ENCODE measurements at places on chromosomes 6 and 20.

- DNase-seq: no peak
Observed at GRCh38 chr6:114432400-114432799, 89.6 kb upstream of the HS3ST5 start.

DNA sequence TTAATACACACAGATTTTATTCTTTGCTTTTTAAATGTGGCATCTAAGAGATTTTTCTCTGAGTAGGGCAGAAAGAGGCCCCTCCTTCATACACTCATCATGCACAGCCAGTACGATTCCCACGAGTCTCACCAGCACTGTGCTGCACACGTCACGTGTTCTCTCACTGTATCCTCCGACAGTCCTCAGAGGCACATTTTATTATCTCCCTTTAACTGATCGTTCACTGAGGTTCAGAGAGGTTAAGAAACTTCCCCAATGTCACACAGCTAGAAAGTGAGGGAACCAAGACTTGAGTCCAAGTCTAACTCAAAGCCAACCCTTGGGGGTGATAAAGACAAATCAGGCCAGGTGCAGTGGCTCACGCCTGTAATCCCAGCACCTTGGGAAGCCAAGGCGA, 142.5 kb downstream of the PREX1 start:
- no peak for DNase-seq

GRCh38 chr6:24929242-24929641, 6.5 kb downstream of the RIPOR2 start:
- DNase-seq: no peak

DNA sequence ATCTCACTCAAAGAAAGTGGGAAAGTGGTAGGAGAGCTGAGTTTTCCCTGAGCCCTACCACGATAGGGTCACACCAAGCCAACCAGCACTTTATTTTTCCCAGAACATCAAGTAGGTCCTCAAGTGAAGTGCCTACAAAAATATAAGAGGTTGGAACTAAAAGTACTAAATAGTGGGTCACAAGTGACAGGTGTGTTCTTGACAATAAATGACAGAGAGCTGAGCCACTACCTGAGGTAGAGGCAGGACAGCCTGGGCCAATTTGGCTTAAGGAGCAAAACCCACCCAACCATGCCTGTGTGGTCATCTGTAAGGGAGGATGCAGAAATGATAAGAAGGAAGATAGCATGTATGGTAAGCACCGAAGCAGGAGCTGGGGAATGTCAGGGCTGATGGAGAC, 154.8 kb upstream of the SSTR4 start:
- no peak for DNase-seq

DNA sequence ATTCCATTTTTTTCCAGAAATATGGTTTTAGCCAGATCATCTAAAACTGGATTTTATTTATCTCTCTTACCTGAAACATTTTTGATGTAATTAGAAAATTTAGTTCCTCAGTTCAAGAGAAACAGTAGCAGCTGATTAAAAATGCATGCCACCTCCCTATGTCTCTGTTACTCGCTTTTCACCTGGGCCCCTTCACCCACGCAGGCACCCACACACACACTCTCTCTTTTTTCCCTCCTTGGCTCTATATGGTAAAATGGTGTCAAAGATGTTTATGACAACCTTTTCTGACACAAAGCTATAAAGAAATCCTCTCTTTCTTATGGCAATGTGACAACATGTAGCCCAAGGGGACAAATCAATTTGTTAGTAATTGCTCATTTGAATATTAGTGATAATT, 5.8 kb upstream of the SGK1 start:
- DNase-seq: no peak

DNA sequence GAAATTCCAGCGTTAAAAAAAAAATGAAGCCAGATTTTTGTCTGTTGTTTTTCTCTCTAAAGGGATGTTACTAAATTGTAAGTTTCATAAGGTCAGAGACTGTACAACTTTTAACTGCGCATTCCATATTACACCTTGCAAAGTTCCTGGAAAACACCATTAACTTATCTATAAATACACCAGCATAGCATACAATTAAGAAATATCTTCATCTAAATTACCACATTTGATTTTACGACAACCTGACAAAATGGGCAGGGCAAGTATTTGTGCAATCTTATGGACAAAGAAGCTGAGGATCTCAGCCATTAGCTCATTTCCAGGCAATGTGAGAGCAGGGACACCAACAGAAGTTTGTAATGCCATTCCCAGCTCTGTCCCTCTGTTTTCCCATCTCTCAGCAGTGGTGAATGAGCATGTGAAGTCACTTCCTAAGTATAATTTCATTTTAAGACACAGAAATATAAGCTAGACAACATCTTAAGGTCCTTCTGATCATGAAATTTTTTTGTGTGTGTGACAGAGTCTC, 12.9 kb upstream of the GCM1 start:
- DNase-seq: no peak

DNA sequence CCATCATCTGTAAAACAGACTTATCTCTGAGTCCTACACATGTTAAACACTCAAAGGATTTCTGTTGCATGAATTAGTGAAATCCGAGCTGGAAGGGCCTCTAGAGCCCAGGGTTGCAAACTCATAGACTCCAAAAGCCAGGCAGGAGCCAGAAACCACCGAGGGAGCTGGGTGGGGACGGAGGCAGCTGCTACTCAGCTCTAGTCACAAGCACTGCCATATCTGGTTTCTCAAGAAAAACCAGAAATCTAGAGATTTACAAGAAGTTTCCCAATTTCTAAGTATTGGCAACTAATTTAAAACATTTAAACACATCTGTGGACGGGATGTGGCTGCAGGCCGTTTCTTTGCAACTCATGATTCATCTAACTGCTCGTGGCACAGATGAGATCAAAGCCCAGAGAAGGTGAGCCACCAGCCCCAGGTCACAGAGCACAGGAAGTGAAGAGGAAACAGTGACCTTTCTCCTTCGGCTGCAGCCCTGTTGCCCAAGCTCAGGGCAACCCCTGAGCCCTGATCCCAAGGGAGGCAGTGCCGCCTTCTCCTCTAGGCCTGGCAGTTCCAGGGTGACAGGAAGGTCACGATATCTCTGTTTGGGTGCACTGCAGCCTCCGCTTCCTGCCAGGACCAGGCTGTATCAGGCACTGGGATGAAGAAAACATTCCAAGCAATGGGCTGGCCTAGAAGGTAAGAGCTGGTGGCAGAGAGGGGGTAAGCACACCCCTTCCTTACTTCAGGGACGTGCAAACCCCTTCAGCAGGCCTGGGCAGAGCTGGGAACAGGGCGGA, 26.4 kb upstream of the PTGIS start:
- DNase-seq: peak; percentile 41

GRCh38 chr20:4548552-4548951, 173.2 kb upstream of the PRND start:
- DNase-seq: no peak

DNA sequence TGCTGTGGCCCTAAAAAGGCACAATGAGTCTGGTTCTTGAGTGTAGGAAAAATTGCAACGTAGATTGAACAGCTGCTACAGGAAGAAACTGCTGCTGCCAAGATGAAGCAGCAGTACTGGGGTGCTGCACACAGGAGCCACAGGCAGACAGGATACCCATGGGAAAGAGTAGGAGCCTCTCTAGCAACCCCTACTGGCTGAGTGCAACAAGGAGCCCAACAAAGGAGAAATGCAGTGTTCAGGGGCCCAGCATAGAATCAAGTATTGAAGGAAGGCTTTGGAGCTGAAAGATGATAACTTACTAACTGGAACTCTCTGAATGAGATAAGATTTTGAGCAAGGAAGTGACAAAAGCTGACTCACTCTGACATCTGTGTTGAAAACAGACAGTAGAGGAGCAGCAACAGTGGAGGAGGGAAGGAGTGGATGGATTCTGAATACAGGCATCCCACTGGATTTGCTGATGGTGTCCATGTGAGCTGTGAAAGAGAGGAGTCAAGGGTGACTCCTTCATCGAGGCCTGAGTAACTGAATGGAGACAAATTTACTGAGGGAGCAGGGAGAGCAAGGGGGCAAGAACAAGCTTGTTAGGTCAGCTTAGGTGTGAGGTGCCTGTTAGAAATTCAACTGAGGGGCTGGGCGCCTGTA, 534.7 kb upstream of the JARID2 start:
- DNase-seq: peak; percentile 82

All from HS-5 (cell line).